ENCODE measurements at places on chromosomes 11 and 22.
A peak's percentile ranks its signal among the peaks of the same experiment; 100 is the strongest.

DNA sequence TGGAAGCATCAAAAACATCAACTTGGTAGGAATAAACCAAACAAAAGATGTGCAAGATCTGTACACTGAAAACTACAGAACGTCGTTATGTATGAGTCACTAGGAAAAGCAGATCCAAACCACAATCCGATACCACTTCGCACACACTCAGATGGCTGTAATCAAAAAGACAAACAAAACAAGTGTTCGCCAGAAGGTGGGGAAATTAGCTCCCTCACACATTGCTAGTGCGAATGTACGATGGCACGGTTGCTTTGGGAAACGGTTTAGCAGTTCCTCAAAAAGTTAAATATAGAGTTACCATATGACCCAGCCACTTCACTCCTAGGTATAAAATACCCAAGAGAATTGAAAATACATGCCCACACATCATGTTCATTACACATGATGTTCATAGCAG is 14.8 kb upstream of the CARD10 start:
- peak; percentile 45 for DNase-seq

- no peak for DNase-seq
These were observed 8.2 kb downstream of the UBASH3B start for GRCh38 chr11:122663764-122664163.

- DNase-seq: no peak
These were observed 140.0 kb downstream of the RAB38 start for GRCh38 chr11:88035271-88035670.

- peak; percentile 42 for DNase-seq
These were observed 99.4 kb downstream of the MIAT start for GRCh38 chr22:26756675-26757293.

- DNase-seq: no peak
These were observed 105.2 kb downstream of the KCNQ1 start for GRCh38 chr11:2549876-2550605.

GRCh38 chr11:92642177-92642931 is 327.1 kb upstream of the MTNR1B start:
- DNase-seq: no peak

DNA sequence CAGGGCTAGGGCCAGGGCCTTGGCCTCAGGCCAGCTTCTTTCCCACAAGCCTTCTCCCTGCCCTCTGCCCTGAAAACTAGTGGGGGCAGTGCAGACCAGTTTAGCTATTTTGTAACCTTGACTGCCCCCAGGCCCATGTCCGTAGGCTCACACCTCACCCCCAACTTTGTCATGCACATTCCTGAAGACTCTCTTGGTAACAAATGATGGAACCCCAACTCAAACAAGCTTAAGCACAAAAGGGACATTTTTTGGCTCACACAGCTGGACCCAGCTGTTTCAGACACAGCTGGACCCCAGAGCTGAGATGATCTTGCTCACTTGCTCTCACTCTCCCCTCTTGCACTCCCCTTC is 46.6 kb downstream of the KCNQ1OT1 start:
- no peak for DNase-seq
